ENCODE measurements at places on chromosomes 3 and 15. TPM values are rescaled to one million over a fixed set of nuclear protein-coding genes. Genes with fewer than 3 reads are reported as not detected.

GRCh38 chr3:170128977-170129431 is 52.5 kb downstream of the PHC3 start:
- no peak for DNase-seq

- DNase-seq: no peak
Measured at GRCh38 chr15:99341786-99342185, 90.5 kb downstream of the LRRC28 start.

GRCh38 chr3:21226086-21226485 is 524.9 kb downstream of the ZNF385D start:
- no peak for DNase-seq

GRCh38 chr15:69869291-69869690 is 228.4 kb downstream of the TLE3 start:
- DNase-seq: no peak

RTP1 gene
- not detected for total RNA-seq

ANKRD34C gene
- not detected for total RNA-seq

GRCh38 chr3:175807175-175807574 is 948.0 kb downstream of the NAALADL2 start:
- no peak for DNase-seq

DNA sequence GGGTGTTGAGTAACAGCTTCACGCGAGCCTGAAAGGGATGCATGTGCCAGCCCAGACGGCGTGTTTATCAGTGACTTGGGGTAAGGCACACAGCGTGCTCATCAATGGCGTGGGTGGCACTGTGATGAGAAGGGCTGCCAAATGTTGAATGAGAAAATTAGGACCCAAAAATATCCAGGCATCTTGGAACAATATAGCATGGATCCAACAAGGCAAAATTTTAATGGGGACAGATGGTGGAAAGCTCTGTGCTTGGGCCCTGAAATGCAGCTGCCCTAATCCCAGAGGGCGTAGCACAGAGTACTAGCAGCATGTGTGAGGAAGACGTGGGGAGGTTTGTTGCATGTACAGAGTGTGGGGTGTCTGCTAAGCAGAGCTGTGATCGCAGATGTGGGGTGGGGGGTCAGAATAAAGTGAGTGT is 48.9 kb downstream of the SSUH2 start:
- DNase-seq: no peak

GRCh38 chr3:22886439-22887068 is 316.6 kb upstream of the UBE2E2 start:
- no peak for DNase-seq
